ENCODE measurements at places on chromosomes 6 and 20.

- no peak for DNase-seq
Observed at GRCh38 chr6:11975353-11975977, 36.6 kb upstream of the HIVEP1 start.

DNA sequence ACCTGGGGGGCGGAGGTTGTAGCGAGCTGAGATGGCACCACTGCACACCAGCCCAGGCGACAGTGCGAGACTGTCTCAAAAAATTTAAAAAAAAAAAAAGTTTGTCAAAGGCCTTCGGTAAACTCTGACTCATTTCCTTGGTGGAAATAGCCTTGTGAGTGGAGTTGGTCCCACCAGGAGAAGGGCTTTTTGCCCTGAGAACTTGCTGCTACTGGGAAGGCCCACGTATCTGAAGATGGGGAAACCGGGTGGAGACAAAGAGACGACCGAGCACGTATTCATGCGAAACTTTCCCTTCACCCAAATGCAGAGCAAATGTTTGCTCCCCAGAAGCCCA, 51.7 kb downstream of the SLC22A23 start:
- peak; percentile 39 for DNase-seq

GRCh38 chr6:52647199-52647598, 23.7 kb upstream of the TMEM14A start:
- DNase-seq: no peak

DNA sequence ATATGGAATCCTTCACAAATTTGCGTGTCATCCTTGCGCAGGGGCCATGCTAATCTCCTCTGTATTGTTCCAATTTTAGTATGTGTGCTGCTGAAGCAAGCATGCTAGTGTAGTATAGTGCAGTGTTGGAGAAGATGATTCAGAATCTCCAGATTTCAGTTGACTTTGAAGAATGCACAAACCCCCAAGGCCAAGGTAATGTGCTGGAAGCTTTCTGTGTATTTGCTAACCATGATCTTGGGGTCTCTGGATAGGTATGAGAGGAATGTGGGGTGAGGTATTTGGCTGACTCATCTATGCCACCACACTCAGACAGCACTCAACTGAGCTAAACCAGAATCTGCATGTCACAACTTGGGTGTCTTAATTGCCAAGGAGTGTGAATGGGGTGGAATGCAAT, 42.6 kb upstream of the DEK start:
- DNase-seq: peak; percentile 78

GRCh38 chr20:63498960-63499337, at the start of gene EEF1A2:
EEF1A2 (minus strand) TSS chr20:63499083; CDS start chr20:63497763, 1,320 bp downstream.
- DNase-seq: no peak

GRCh38 chr6:36944650-36945049, 9.9 kb upstream of the PI16 start:
- DNase-seq: no peak

DNA sequence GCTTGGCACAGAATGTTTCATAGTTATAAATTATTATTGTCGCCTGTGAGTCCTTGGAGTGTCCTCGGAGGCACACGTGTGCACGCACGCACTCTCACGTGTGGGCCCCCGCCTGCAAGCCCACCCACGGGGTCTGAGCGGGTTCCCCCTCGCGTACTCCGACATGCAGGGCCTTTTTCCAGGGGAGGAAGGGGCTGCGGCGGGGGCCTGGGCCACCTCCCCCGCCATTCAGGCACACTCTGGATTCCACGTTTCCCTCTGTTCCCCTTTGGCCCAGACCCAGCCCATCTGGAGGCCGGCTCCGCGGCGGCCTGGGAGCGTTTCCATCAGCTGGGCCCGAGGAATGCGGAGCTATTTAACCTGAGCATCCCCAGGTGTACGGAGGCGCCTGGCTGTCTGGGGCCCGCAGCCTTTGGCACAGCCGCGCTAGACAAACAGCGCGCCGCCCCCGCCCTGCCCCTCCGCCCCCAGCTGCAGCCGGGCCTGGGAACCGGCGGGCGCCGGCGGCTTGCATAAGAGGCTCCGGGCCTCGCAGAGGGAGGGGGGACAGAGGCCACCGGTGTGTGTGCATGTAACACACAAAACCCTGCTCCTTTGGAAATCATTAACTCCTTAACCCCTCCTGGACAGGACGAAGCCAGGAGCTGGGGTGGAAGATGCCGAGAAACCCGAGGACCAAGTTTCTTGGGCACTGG, 3.3 kb downstream of the ID1 start:
- DNase-seq: peak; percentile 91
